Stimulated activated naive B cell treated with anti-CD40 and anti-IgM and Interleukin-4, amounts not matched to agents 10 μg/mL and 1 μg/mL and 100 μg/mL, for 72 hours (primary cell): ENCODE measurements at places on chromosomes 3 and 15.

DNA sequence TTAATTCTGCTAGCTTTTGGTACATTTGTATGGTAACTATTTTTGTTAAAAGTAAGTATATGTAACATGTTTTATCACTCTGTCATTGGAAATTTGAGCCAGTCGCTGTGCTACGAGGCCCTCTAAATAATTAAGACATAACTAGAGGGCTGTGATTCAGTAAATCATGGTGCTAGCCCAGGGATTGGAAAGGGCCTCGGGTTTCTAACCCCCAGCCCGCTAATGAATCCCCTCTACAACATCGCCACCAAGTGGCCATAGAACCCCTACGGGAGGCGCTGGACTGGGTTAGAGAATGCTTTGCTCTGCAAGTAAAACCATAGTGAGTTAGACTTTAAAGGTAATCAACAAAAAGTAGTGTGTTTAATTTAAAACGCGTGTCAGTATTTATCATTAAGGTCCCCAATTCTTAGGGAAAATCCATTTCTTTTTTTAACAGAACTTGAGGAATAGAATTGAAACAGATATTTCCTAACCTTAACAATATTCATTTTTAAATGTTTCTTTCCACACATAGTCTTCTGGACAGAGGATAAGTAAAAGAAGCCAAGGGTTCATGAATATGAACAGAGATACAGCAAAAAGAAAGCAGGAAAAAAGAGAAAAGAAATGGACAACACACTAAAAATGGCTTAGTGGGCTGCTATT lies 744.7 kb downstream of the EPHA3 start:
- no peak for DNase-seq

GRCh38 chr3:184805351-184806038 lies 6.5 kb upstream of the VPS8 start:
- no peak for DNase-seq

DNA sequence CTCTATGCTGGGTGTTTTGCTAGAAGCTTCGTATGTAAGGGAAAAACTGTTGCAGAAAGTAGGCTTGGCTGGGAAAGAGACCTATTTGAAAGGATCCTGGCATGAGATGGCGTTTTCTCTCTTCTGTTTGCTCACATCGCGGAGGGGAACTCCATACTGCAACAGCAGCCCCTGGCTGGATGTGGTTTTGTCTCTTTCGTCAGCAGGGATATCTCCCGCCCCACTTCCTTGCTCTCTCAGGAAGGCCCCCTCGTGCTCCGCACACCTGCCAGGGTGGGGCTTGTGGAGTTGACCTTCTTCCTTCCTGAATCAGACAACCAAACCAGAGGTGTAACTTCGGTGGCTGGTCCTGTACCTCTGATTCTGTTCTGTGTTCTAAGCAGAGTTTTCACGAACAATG lies 26.4 kb upstream of the MYZAP start:
- peak; percentile 49 for DNase-seq

- DNase-seq, result no peak
Measured at GRCh38 chr15:76172782-76173181, 113.0 kb downstream of the TMEM266 start.

GRCh38 chr3:100533176-100533575 lies 40.8 kb downstream of the TMEM45A start:
- DNase-seq, result no peak

- DNase-seq, result peak; percentile 11
Measured at GRCh38 chr3:123489400-123490004, 40.6 kb upstream of the ADCY5 start.

- DNase-seq, result no peak
Measured at GRCh38 chr3:25478964-25479726, 51.1 kb downstream of the RARB start.

DNA sequence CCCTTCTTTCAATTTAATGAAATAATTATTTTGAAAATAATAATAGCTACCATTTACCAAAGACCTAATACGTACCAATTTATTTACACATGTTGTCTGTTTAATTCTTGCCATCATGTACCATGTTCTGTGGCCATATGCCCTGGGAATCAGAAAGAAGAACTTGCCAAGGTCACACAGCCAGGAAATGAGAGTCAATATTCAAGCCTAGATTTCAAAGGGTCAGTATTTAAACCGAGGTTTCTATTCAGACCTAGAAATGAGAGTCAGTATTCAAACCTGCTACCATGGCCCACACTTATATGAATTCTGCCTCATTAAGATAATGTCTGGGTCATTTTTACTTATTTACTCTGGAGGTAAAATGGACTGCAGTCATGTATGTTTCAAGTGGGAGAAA lies 103.6 kb upstream of the TBL1XR1 start:
- no peak for DNase-seq

DNA sequence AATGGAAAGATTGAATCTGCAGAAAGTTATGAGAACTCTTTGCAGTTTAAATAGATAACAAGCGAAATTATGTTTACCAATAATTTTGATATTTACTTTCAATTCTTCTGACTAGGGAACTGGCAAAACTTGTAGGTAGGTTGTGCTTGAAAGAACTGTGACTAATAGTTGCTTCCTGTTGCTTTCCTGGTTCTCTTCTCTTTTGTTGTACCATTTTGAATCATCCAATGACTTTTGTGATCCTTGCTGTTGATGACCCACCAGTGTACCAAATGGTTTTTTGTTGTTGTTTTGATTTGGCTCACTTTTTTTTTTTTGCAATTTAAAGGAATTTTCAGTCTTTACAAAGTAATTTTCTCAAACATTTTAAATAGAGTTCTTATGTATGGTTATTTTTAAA lies 64.9 kb upstream of the DCBLD2 start:
- no peak for DNase-seq

DNA sequence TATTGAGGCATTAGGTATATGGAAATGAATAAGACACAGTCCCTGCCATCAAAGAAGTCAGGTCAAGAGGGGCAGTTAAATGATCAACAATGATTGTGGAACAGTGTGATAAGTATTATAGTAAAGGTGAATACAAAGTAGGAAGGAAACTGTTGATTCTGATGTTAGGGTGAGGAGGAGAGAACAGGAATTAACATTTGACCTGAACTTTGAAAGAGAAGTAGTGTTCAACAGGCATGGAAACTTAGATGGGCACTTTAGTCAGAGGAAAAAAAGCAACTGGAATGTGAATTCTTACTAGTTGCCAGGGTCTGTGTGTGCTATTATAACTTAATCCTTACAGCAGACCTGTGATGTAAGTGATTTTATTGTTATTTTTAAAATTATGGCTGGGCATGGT lies 17.6 kb downstream of the HACD3 start:
- no peak for DNase-seq

DNA sequence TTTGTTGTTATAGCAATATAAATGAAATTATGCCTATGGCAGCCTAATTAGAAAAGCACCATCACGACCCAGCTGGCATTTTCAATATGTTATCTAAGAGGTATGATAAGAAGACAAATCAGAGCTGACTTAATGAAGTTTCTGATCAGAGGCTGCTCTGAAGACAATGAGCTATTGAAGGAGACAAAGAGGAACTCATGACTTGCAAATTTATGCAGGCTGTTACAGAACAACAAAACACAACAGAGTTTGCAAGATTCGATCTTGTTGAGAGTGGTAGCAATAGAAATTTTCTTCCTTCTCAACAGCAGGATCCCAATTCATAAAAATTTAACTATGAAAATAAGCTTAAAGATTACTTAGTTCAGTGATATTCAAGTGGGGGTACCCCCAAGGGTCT lies 7.7 kb downstream of the CCDC54 start:
- DNase-seq, result no peak

- DNase-seq, result no peak
Measured at GRCh38 chr15:53548236-53548635, 211.2 kb downstream of the WDR72 start.

- no peak for DNase-seq
Measured at GRCh38 chr15:88621789-88622604, 857 bp downstream of the AEN start.

DNA sequence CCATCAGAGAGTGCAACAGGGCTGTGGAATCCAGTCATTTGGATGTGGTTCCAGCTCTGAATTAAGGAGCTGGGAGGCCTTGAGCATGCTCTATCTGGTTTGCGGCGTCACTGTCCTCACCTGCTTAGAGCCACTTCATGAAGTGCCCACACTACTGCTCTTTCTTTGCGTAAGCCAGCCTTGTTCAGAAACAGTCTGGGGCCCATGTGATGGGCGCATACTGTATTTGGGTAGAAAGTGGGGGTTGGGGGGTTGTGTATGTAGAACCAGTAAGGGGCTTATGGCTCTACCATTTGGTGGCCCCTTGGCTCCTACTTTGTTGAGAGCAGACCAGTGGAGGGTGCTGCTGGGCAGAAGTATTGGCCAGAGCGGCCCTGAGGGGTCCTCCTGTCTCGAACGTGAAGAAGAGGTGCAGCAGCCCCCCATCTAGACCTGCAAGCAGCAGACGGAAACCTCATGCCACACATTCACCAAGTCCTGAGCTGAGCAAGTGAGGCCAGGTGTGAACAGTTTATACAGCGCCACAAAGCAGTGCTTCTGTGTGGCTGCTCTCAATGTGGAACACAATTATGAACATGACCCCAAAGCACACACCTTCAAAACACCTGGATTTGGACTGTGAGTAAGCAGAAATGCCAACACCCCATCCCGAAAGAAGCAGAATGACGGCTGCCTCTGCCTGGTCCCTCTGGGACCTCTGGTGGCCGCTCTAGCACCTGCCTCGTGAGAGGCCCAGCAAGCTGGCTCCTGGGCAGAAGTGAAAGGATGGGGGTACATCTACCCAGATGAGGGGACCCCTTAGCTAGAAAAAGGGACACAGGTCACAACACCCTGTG lies 26.6 kb downstream of the SRPRB start:
- no peak for DNase-seq

GRCh38 chr3:59677747-59678702 lies 628.2 kb upstream of the CFAP20DC start:
- DNase-seq, result no peak

- DNase-seq, result no peak
Measured at GRCh38 chr3:165233501-165234195, 37.5 kb upstream of the SLITRK3 start.

- no peak for DNase-seq
Measured at GRCh38 chr15:84749111-84749991, 959 bp downstream of the ZNF592 start.

DNA sequence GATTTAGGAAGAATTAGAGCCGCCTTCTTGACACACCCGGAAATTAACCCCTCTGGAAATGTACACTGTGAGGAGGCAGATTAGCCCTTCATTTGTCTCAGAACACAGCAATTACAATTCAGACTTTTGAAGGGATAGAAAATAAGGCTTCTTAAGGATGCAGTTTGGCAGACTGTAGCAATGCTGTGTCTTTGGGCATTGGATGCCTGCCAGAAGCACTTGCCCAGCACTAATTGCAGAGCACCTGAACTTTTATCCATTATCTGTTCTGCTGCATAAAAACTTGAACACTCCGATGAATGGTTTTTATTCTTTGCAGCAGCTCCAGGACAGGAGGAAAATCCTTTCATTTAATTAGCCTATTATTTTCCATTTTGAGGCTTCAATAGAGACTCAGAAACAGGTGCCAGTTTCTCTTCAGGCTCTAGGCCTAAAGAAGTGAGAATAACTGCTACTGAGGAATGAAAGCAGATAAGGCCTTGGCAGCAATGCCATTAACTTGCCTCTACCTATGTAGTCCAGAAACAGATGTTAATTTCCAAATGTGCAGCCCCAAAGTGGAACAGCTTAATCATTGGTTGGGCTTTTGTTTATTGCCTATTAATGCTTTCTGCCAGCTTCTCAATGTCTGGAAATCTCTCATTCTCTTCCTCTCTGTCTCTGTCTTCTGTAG lies 418.5 kb downstream of the NSUN3 start:
- DNase-seq, result no peak

GRCh38 chr3:67291287-67292252 lies 293.5 kb downstream of the KBTBD8 start:
- DNase-seq, result peak; percentile 22

- no peak for DNase-seq
Measured at GRCh38 chr15:49031804-49032203, 14.4 kb downstream of the SECISBP2L start.

DNA sequence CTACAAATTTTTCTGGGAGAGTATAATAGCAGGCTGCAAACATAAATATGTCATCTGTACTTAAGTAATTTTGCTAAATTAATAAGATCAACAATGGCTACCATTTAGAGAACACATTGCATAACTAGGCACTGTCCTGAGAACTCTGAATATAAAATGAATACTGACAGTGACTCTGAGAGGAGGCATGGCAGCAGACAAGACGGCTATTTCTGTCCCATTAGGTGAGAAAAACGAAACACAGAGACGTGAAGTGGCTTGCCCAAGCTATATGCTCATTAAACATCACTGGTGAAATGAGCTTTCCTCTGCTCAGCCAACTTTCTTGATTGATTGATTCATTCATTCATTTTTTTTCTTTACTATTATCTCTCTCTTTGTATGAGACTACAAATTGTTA lies 384.3 kb downstream of the PTPRG start:
- DNase-seq, result no peak

DNA sequence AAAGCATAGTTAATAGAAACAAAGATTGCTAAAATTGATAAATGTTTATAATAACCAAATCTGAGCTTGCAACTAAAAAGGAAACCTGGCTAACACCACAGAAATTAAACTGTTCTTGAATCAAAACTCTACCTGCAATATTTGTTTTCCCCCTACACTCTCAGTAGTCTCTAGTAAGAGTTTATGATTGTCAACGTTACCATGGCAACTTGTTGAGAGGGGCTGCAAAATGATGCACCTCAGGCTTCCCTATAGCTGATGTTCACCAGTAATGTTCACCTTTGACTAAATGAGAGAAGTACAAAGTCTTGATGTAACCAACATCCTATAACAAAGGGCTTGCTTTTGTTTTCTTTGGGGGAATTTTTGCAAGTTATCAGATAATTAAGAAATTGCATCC lies 101.1 kb upstream of the FHIT start:
- no peak for DNase-seq

- no peak for DNase-seq
Measured at GRCh38 chr3:31550452-31551251, 17.9 kb downstream of the STT3B start.

- DNase-seq, result no peak
Measured at GRCh38 chr3:78569804-78570203, 1198.0 kb downstream of the ROBO1 start.

GRCh38 chr3:71018799-71019198 lies 564.7 kb downstream of the FOXP1 start:
- no peak for DNase-seq

DNA sequence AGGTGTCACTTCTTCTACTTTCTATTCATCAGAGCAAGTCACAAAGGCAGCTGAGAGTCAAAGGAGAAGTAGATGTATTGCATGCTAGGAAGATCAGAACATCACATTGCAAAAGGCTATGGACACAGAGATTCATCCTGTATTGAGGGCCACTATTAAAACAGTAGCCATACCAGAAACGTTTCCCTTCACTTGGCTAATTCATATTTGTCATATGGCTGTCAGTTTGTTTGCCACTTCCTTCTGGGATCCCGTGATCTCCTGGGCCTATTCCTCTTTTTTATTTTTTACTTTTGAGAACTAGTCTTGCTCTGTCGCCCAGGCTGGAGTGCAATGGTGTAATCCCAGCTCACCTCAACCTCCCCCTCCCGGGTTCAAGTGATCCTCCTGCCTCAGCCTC lies 184.0 kb upstream of the SATB1 start:
- DNase-seq, result no peak

DNA sequence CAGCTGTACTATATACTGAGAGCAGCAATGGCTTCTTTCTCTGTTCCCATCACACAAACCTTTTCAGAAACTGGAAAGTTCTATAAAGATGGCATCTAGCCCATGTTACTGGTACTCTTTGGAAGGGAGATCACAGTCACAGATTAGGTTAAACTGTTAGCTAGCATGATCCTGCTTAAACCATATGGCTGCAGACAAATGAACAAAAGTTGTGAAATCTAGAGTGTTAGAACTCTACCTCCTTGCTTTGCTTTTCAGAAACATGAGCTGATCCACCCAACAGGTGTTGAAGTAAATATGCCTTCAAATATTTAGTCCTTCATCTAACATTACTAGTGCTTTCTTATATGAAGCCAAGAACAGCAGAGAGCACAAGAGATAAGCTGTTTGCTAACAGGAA lies 102.6 kb downstream of the SNRK start:
- no peak for DNase-seq
